ENCODE measurements at places on chromosomes 2 and 18.

GRCh38 chr2:30666266-30666874, 140.9 kb downstream of the CAPN13 start:
- peak; percentile 8 for DNase-seq

- no peak for DNase-seq
These were observed at the start of gene CELF4 for GRCh38 chr18:37565101-37565976. TSS of gene CELF4 (minus strand) at chr18:37565798.

- no peak for DNase-seq
These were observed 266.4 kb upstream of the ETAA1 start for GRCh38 chr2:67130531-67131256.

GRCh38 chr2:178195390-178196166, 1.3 kb downstream of the OSBPL6 start:
- DNase-seq = no peak

DNA sequence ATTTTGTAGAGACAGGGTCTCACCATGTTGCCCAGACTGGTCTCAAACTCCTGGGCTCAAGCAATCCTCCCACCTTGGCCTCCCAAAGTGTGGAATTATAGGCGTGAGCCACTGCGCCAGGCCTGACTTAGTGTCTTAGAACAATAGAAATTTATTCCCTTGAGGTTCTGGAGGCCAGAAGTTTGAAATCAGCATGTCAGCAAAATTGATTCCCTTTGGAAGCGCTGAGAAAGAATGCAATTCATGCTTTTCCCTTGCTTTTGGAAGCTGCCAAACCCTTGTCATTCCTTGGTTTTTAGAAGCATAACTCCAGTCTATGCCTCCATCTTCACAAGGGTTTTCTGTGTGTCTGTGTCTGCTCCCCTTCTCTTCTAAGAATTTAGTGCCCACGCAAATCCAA, 20.7 kb downstream of the ST8SIA3 start:
- DNase-seq = no peak

- DNase-seq = no peak
These were observed 100.7 kb downstream of the LYPD6 start for GRCh38 chr2:149430743-149431736.

DNA sequence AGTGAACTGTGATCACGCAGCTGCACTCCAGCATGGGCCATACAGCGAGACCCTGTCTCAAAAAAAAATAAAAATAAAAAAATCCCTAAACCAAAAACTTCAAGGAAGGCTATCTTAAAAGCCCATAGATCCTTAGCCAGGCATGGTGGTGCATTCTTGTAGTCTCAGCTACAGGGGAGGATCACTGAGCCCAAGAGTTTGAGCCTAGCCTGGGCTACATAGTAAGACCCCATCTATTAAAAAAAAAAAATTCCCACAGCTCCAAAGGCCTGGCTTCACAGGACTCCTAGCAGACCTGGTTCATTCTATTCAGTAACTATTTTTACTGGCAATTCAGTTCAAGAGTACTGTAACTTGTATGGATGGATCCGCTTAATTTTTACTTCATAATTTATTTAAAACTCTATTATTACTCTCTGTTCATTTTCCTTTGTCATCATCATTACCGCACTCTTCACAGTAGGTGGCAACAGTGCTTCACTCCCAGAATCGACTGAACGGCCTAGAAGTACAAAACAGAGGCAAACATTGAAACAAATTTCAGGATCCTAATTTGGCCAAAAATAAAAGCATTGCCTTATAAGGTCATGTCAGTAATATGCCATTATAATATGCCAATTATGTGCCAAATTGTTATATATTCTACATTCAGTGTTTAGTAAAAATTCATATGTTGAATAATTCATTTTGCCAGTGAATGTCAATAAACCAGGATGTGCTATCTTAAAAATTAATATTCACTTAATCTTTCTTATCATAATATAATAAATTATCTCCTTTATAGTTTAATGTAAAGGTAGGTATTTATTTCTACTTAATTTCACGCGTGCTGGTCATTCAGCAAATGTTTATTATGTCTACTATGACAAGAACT, 14.3 kb upstream of the STAM2 start:
- DNase-seq = no peak

DNA sequence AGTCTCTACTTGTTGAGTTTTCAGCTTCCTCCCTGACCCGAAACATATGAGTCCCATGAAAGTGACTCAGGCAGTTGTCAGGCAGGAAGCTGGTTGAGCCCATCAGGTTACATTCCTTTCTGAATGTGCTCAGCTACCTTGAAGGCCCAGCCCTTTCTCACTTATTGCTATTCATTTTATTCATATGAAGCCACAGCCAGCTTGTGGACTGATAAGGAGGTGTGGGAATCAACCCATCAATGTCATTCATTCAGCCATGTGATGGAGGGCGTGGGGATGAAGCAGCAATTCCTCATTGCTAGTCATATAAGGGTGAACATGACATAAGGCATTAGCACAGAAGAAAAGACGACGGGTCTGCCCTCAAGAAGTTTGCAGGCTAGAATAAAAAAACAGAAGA, 5.3 kb upstream of the VPS4B start:
- DNase-seq = no peak

GRCh38 chr2:69116438-69116837, 103.5 kb downstream of the ANTXR1 start:
- DNase-seq = no peak

DNA sequence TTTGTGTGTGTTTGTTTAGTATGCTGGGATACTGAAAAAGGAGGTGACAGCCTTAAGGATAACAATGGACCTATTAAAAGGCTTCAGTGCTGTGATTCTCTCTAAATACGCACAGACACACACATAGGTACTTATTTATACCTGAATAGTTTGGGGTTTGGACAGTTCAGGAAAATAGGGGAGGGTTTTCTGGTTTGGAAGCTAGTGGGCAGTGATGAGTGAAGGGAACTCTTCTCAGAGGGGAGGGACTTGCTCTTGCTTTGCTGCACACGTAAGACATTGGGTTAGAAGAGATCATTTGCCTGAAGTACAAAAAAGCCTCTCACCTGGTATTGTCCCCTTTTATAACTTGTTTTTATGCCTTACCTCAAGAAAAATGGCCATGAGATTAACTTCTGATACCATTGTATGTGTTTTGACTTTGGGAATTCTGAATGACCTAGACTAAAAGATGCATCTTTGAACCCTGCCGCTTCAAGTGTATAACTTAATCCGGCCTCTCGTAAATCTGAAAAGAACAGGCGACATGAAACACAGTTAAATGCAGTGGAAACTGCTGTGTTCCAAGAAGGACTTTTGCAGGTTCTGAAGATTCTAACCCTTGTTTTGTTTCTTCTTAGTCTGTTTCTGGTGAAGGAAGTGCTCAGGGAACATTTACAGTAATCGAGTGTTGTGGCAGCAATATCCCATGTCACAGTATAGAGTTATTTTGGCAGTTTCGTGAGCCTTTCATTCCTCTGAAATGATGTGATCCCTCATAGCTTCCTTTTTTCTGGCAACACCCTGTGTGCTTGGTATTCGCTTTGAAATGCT, 2.5 kb downstream of the CRIM1 start:
- no peak for DNase-seq

GRCh38 chr2:120798567-120799247, 63.0 kb downstream of the GLI2 start:
- no peak for DNase-seq

GRCh38 chr2:75465317-75465984, 95.3 kb downstream of the EVA1A start:
- no peak for DNase-seq

- no peak for DNase-seq
These were observed 108.7 kb upstream of the RAB6C start for GRCh38 chr2:129870685-129871241.

DNA sequence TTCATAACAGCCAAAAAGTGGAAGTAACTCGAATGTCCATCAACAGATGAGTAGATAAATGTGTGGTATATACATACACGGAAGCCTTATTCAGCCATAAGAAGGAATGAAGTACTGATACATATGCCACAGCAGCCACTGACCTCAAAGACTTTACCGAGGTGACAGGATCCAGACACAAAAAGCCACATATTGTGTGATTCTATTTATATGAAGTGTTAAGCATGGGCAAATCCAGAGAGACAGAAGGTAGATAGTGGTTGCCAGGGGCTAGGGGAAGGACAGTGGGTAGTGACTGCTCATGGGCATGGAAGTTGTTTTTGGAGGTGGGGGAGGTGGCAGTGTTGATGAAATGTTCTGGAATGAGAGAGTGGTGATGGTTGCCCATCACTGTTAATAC, 33.9 kb downstream of the ZAP70 start:
- no peak for DNase-seq

GRCh38 chr18:48680339-48681250, 141.8 kb downstream of the CTIF start:
- no peak for DNase-seq

DNA sequence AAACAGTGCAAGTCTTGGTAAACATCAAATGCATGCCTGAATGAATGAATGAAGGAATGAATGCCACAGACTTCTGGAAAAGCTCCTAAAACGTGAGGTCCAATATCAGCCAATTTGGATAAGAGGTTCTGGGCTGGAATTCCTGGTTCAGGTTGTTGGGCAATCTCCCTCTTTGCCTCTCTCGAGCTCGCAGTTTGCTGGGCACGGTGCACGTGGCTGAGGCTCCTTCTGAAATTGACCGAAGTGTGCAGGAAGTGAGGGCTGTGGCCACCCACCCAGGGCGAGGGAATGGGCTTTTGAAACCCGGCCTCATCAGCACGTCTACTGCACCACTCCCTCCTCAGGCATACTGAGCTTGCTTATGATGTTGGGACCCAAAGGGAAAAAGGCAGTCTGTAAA, 288.8 kb upstream of the HS6ST1 start:
- no peak for DNase-seq

DNA sequence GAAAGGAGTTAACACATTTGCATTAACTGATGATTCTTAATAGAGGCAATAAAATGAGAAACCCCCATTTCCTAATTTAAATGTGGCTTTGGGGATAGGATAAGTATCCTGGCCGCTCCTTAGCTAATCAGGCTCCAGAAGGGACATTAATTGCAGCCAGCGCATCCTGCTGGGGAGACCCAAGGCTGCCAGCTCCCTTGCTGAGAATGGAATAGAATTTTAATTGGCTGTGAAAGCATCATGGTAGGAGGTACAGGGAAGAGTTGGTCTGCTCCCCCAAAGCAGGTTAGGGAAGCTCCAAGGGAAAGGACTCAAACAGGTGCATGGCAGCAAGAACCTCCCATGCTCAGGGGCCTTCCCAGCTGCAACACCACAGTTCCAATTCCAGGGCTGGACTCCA, 71.4 kb downstream of the MARCHF4 start:
- DNase-seq = no peak

GRCh38 chr2:60045456-60045855, 508.0 kb downstream of the BCL11A start:
- DNase-seq = no peak

- no peak for DNase-seq
These were observed 869.1 kb downstream of the CNTNAP5 start for GRCh38 chr2:124894199-124894598.

- no peak for DNase-seq
These were observed 94.5 kb downstream of the SNTG2 start for GRCh38 chr2:1045109-1045508.

- peak; percentile 70 for DNase-seq
These were observed 1.1 kb upstream of the CEP192 start for GRCh38 chr18:12990123-12990475.

DNA sequence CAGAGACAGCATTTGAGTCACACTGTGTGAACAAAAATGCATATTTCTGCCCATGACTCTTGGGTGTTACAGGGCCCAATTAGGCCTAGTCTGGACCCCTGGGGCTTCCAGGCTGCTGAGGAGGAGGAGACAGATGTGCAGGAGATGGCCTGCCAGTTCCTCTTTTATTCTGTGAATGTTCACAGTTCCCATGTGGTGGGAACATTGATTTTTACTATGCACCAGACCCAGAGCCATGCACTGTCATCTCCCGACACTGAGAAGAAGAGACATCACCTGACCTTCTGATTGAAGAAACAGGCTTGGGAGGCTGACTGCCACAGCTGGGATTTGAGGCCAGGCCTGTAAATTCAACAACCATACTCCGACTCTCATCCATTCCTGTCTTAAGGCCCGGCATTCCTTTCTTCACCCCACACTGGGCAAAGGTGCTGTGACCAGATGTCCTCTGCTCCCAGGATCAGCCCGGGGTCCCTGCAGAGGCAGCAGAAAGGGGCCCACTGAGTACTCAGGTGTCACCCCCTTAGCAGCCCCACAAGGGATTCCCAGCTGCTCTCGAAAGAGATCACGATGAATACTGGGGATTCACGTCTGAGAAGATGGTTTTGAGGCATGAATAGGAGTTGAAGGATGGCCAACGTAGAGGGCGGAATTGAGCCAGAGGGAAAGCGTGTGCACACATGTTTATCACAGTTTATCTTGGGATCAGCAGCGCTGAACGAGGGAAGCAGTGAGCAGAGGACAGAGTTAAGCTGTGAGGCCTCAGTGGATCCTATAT, 3.6 kb upstream of the TFCP2L1 start:
- no peak for DNase-seq

GRCh38 chr2:10289891-10290290, 12.8 kb upstream of the HPCAL1 start:
- no peak for DNase-seq

- no peak for DNase-seq
These were observed 728 bp downstream of the NAPG start for GRCh38 chr18:10526561-10526949.

DNA sequence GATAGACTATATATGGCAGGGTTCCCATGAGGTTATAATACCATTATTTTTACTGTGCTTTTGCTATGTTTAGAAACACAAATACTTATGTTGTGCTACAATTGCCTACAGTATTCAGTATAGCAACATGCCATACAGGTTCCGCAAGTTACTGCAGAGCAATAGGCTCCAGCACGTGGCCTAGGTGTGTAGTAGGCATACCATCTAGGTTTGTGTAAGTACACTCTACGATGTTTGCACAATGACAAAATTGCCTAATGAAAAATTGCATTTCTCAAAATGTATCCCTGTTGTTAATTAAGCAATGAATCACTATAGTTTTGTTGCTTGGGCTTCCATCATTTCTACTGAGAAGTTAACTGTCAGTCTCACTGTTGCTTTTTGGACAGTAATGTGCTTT, 9.8 kb downstream of the CD302 start:
- no peak for DNase-seq

DNA sequence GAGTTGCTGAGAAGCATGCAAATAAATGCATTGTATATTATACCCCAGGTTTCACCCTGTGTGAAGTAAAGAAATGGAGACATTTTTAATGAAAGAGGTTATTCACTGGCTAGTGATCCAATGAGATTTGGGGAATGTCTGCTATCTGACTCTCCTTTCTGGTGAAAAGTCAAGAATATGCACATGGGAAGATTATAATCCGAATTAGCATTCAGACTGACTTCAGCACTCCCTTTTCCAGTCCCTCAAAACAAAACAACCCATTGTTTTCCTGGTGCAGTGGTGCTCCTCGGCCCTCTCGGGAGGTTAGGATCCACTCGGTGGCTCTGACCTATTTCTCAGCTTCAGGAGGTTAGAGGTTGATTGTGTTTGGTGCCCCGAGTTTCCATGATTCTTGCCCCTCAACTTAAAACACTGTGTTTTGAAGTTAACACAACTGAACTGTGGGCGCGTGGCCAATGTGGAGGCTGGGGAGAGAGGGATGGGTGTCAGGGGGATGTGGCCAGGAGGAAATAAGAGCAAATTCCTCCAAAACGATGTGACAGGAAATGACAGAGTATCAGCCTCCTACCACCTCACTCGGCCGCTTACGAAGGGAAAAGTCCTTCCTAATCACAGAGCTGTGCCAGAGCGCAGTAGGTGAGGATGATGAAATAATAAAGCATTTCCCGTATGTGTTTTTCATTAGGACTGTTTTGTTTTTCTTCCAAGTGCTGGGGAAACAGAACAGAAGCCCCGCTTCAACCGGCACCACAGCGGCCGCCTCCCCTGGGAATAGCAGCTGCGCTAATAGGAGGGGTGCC, 440.1 kb downstream of the MTX2 start:
- DNase-seq = no peak

Measured in stimulated activated CD8-positive, alpha-beta memory T cell treated with anti-CD3 and anti-CD28 coated beads, Interleukin-4, amount 100 ng/mL, for 48 hours (primary cell).